ENCODE measurements at places on chromosomes 3 and 15.

GRCh38 chr15:93982226-93982727, 249.1 kb upstream of the MCTP2 start:
- DNase-seq, result no peak

- no peak for DNase-seq
These were observed 183.3 kb upstream of the ZBTB20 start for GRCh38 chr3:115330430-115330829.

DNA sequence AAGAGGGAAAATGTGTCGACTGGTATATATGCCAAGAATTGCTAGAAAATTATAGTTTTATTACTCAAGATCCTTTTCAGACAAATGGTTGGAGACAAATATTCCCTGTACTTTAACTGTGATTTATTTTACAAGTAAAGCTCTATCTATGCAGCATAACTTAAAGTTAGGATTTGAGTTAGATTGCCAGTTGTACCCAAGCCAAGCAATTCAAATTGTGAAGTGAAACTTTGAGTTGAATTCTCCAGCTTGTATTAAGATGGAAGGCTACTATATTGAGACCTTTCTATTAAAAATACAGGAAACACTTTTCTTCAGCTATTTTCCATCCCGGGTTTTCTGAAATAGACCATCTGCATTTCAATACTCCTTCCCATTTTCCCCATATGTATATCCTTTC, 333.1 kb upstream of the RBMS3 start:
- DNase-seq, result no peak

GRCh38 chr3:194070634-194071409, 65.1 kb upstream of the HES1 start:
- DNase-seq, result peak; percentile 91
